ENCODE measurements at places on chromosomes 7 and 10.

DNA sequence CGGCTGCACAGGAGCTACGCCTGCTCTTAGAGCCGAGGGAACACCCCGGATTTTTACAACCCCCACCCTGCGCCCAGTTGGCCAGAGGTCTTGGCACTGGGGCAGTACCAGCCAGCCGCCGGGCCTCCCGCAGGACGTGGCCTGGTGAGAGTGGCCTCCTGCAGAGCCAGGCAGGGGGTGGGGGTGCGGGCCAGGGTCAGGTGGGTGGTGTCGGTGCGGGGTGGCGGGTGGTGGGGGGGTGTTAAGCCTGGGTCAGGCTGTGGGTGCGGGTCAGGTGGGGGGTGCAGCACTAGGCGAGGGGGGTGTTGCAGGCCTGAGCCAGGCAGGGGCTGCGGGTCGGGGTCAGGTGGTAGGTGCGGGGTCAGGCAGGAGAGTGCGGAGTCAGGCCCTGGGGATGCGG is 647 bp downstream of the ECHS1 start:
- no peak for DNase-seq

GRCh38 chr10:59206204-59206720 is 29.8 kb downstream of the PHYHIPL start:
- no peak for DNase-seq

GRCh38 chr10:48343106-48343505 is 36.6 kb downstream of the MAPK8 start:
- DNase-seq: no peak

DNA sequence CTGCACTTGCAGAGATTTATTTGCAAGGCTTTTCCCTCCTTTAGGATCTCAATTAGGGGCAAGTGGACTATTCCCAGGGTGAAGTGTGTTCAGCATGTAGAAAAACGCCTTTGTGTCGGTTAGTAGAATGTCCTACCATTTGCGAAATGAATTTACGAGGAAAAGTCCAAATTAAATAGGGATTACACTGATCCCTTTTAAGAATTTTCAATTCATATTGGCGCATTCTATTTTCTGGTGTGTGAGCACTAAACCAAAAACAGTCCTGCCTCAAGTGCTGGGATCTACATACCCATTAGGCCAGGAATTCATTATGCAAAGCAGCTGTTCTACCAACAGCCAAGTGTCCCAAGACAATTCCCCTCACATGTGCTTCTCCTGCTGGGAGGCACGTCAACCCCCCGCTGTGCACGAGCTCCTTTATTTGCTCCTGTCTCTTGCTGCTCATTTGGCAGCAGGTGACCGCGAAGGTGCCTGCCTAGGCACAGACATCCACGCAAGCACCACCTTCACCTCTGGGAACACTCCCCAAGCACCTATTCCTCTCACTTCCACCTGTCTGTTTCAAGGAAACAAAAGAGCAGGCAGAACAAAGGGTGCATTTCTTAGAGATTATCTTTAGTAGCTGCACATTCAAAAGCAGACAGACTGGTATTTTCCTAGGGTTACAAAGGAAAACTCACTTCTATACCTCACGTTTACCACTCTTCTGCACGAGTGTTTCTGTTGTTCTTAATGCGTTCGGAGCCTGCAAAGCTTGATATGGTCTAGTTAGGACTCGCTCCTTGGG is 134.6 kb upstream of the FGFR2 start:
- no peak for DNase-seq

- DNase-seq: no peak
Observed at GRCh38 chr7:147607157-147607800, 983.3 kb upstream of the C7orf33 start.
